ENCODE measurements at places on chromosomes 7 and 10. TPM values are rescaled to one million over a fixed set of nuclear protein-coding genes. Genes with fewer than 3 reads are reported as not detected.
A peak's percentile ranks its signal among the peaks of the same experiment; 100 is the strongest.

DNA sequence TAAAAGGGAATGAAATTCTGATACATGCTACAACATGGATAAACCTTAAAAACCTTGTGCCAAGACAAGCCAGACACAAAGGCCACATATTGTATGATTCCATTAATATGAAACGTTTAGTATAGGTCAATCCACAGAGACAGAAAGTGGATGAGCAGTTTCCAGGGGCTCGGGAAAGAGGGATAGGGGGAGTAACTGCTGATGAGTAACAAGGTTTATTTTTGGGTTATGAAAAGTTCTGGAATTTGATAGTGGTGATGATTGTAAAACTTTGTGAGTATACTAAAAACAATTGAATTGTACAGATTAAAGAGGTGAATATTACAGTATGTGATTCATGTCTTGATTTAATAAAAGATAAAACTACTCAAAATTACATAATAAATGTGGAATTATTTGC, 19.1 kb upstream of the SLC13A1 start:
- H3K27me3 ChIP-seq = no peaks in the 10 kb centered on the region
- no peaks in the 10 kb centered on the region for H3K4me1 ChIP-seq
- H3K36me3 ChIP-seq = no peaks in the 10 kb centered on the region
- H3K4me3 ChIP-seq = no peak overlapping the region
- H3K27ac ChIP-seq = no peak overlapping the region

DNA sequence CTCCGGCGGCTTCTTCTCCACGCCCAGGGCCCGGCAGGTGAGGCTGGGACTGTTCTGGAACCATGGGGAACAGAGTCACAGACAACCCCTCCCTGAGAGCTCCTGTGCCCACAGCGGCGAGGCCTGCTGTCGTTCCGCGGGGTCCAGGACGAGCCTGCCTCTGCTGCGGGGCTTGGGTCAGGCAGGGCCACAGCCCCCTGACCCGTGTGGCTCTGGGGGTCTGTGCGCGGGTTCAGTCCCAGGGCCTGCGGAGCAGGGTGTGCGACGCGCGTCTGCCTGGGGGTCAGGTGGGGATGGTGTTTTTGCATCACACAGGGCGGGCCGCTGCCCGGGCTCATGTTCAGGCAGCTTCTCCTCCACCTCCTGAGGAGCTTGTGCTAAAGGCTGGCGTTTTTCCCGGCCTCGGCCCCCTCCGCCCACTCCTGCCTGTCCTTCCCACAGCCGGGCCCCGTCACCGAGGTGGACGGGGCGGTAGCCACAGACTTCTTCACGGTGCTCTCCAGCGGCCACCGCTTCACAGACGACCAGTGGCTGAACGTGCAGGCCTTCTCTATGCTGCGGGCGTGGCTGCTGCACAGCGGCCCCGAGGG, 8.4 kb downstream of the AP5Z1 start:
- H3K4me1 ChIP-seq = no peaks in the 10 kb centered on the region
- no peak overlapping the region for H3K4me3 ChIP-seq
- peaks cover 82% of the 10 kb centered on the region for H3K36me3 ChIP-seq
- DNase-seq = no peak

GRCh38 chr10:1464881-1465417, 272.4 kb downstream of the ADARB2 start:
- no peak overlapping the region for H3K27ac ChIP-seq
- no peaks in the 10 kb centered on the region for H3K27me3 ChIP-seq
- no peak for DNase-seq
- H3K4me1 ChIP-seq = no peaks in the 10 kb centered on the region
- H3K36me3 ChIP-seq = no peaks in the 10 kb centered on the region

- H3K36me3 ChIP-seq = peaks cover 7% of the 10 kb centered on the region
- H3K27ac ChIP-seq = no peak overlapping the region
- no peaks in the 10 kb centered on the region for H3K4me1 ChIP-seq
- DNase-seq = no peak
- no peak overlapping the region for H3K4me3 ChIP-seq
Observed at GRCh38 chr10:132770061-132771021, 15.6 kb downstream of the NKX6-2 start.

GRCh38 chr10:88291289-88292184, 291.6 kb downstream of the RNLS start:
- H3K27ac ChIP-seq = no peak overlapping the region
- no peak overlapping the region for H3K4me3 ChIP-seq

DNA sequence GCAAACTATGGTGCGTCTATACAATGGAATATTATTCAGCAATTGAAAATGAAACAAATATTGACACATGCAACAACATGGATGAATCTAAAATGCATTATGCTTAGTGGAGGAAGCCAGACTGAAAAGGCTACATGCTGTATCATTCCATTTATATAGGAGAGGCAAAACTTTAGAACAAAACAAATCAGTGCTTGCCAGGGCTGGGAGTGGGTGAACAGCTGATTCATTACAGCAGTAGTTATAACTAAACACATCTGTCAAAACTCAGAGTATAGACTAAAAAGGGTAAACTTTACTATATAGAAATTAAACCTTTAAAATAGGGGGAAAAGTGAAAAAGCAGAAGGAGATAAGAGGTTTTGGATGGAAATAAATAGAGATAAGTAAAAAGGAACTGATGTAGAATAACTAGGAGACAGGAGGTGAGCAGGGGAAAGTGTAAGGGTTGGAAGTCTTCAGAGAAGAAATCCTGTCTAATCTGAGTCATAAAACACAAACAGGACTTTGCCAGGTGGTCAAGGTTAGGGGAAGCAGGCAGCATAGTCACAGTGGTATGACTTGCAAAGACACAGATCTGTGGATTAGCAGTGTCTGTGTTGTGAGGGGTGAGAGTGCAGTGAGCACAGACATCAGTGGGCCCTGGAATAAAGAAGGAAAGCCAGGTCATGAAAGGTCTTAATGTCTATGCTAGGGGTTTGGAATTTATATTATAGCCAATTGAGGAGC, 349.8 kb downstream of the PHTF2 start:
- H3K4me1 ChIP-seq = peaks cover 3% of the 10 kb centered on the region
- H3K27me3 ChIP-seq = no peaks in the 10 kb centered on the region
- no peak for DNase-seq
- H3K36me3 ChIP-seq = no peaks in the 10 kb centered on the region
- no peak overlapping the region for H3K27ac ChIP-seq

- H3K4me3 ChIP-seq = no peak overlapping the region
- H3K36me3 ChIP-seq = peaks cover 24% of the 10 kb centered on the region
- H3K27ac ChIP-seq = no peak overlapping the region
- DNase-seq = no peak
- H3K4me1 ChIP-seq = peaks cover 17% of the 10 kb centered on the region
Observed at GRCh38 chr10:100182281-100182680, 3.5 kb downstream of the ERLIN1 start.

DNA sequence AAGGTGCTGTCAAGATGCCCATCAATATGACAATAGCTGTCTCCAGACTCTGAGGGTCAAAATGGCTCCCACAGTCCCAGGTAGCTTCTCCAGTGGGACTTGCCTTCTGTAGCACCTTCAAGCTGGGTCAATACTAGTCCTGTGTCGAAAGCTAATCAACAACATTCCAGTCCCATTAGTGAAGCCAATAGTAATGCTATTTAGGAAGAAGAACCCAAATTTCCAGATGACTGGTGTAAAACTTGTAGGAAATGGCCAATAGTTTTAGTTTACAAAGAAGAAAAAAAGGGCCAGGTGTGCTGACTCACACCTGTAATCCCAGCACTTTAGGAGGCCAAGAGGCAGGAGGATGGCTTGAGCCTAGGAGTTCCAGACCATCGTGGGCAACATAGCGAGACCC, 2.0 kb upstream of the SPOCK2 start:
- peaks cover 24% of the 10 kb centered on the region for H3K27me3 ChIP-seq
- H3K4me1 ChIP-seq = peaks cover 14% of the 10 kb centered on the region
- H3K36me3 ChIP-seq = no peaks in the 10 kb centered on the region
- no peak overlapping the region for H3K27ac ChIP-seq
- H3K4me3 ChIP-seq = no peak overlapping the region

DNA sequence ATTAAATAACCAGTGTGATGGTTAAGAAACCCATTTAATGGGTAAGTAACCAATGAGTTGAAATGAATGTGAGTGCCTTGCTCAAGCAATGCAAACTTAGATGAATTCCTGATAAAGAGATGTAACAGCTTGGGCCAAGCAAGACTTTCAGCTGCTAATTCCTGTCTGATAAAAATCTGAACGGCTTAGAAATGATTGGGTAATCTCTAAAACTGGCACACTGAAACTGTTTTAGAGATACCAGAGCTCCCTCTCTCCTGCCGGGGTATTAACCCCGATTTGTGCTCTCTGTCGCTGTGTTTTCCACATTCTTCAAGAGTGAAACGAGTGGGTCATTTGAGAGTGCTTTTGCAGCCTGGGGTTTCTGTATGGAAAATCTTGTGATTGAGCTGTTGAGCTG, 534.9 kb upstream of the GALNT17 start:
- no peaks in the 10 kb centered on the region for H3K36me3 ChIP-seq
- peaks cover 10% of the 10 kb centered on the region for H3K27me3 ChIP-seq
- H3K27ac ChIP-seq = no peak overlapping the region
- no peak for DNase-seq
- no peak overlapping the region for H3K4me3 ChIP-seq

GRCh38 chr7:29350351-29350750, 155.8 kb downstream of the CHN2 start:
- no peaks in the 10 kb centered on the region for H3K27me3 ChIP-seq
- H3K27ac ChIP-seq = no peak overlapping the region
- DNase-seq = no peak
- no peak overlapping the region for H3K4me3 ChIP-seq
- no peaks in the 10 kb centered on the region for H3K36me3 ChIP-seq

DNA sequence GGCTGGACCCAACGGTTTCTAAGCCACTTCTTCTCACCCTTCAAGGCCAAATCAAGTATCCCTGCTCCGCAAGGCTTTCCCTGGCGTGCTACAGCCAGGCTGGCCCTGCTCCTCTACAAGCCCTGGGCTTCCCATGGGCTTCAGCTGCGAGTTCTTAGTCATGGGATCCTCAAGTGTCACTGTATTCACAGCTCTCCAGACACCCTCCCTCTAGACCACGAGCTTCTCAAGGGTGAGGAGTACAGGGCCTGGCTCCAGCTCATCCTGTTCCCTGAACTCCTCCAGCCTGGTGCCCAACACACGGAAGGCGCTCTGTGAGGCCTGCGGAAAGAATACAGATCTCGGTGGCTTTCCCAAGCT, 38.8 kb downstream of the FAM53B start:
- peak overlapping the region; percentile 24 for H3K27ac ChIP-seq
- H3K4me1 ChIP-seq = peaks cover 95% of the 10 kb centered on the region
- no peak for DNase-seq
- H3K27me3 ChIP-seq = no peaks in the 10 kb centered on the region
- no peak overlapping the region for H3K4me3 ChIP-seq

DNA sequence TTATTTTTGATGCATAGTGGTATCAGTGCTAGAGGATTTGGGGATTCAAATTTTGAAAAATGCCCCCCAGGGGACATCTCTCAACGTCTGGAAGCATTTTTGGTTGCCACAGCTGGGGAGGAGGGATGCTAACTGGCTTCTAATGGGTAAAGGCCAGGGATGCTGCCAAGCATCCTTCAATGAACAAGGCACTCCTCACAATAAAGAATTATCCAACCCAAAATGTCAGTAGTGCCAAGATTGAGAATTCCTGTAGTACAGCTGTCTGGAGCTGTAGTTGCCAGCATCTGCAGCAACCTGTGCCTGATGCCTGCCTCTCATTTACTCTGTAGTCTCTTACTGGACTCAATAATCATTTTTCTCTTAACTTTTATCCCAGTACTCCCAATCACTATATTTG, 53.5 kb downstream of the SEPTIN7 start:
- no peak for DNase-seq
- H3K27me3 ChIP-seq = no peaks in the 10 kb centered on the region
- H3K4me1 ChIP-seq = peaks cover 2% of the 10 kb centered on the region

GRCh38 chr10:96642530-96642929, 55.7 kb upstream of the TM9SF3 start:
- no peaks in the 10 kb centered on the region for H3K36me3 ChIP-seq
- peaks cover 5% of the 10 kb centered on the region for H3K27me3 ChIP-seq
- no peak overlapping the region for H3K27ac ChIP-seq
- peaks cover 6% of the 10 kb centered on the region for H3K4me1 ChIP-seq

The SEMA3D gene
- total RNA-seq = 13.6 TPM

The SLC18A3 gene
- not detected for total RNA-seq

The LIPN gene
- 1.0 TPM for total RNA-seq

The NCF1 gene
- 32.8 TPM for total RNA-seq

The WEE2 gene
- not detected for total RNA-seq

Data from upper lobe of right lung (tissue), 1 donor.